Endothelial cell of umbilical vein (primary cell): ENCODE measurements at places on chromosomes 12 and 14. TPM values are rescaled to one million over a fixed set of nuclear protein-coding genes. Genes with fewer than 3 reads are reported as not detected.

FAM90A1 gene
- not detected in 2 replicates for total RNA-seq

GPRC5D gene
- total RNA-seq, result not detected in 2 replicates

SMIM41 gene
- not detected in 2 replicates for total RNA-seq

RNFT2 gene
- 5.1 and 6.6 TPM in 2 replicates for total RNA-seq

CCND2 gene
- 3.4 and 5.7 TPM in 2 replicates for total RNA-seq

TMEM132C gene
- not detected in 2 replicates for total RNA-seq

RBP5 gene
- total RNA-seq, result not detected in 2 replicates

SPTB gene
- total RNA-seq, result 0.07 TPM in 1 of 2 replicates, not detected in the other

FZD10 gene
- not detected in 2 replicates for total RNA-seq

FAM186B gene
- total RNA-seq, result 0.21 and 0.33 TPM in 2 replicates

LAG3 gene
- 3.8 and 4.1 TPM in 2 replicates for total RNA-seq

ACSS3 gene
- 0.53 and 0.86 TPM in 2 replicates for total RNA-seq
